NCI-H2081 treated with DMSO at 0.1 percent for 48 hours (cell line): ENCODE measurements at places on chromosomes 6 and 20.

DNA sequence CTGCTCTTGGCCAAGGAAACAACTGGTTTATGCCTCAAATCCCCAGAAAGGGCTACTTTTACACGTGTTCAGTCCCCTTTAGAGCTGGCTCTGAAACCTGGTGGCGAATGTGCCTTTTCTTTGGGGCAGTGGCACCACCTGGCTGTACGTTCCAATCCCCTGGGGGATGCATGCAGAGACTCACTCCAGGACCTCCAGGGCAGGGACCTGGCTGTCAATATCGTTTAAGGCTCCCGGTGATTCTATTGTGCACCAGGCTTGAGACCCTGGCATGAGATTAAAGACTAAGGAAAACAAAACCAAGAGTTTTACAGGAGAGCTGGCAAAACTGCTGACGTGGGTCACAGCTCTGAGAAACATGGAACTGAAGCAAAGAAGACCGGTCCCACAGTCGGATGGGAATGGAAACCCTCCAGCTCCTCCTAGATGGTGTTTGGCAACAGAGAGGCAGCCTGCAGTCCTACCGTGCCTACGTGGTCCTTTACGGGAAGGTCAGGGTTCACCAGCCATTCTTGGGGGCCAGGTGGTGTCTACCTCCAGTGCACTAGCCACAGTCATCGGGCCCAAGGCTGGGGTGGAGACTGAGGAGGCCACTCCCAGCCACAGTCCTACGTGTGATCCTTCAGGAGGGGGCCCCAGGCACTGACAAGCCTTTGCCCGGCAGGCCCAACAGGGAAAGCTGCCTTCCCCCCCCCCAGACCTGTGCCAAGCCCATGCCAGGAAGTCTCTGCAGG lies 203.3 kb upstream of the CST7 start:
- no peak for DNase-seq

- no peak for DNase-seq
Measured at GRCh38 chr20:46622165-46622564, 29.1 kb downstream of the SLC13A3 start.

- no peak for DNase-seq
Measured at GRCh38 chr6:75503291-75503690, 9.7 kb upstream of the FILIP1 start.

GRCh38 chr20:32479012-32479411 lies 106.1 kb downstream of the NOL4L start:
- no peak for DNase-seq

GRCh38 chr20:48335308-48336050 lies 492.3 kb downstream of the PREX1 start:
- no peak for DNase-seq

DNA sequence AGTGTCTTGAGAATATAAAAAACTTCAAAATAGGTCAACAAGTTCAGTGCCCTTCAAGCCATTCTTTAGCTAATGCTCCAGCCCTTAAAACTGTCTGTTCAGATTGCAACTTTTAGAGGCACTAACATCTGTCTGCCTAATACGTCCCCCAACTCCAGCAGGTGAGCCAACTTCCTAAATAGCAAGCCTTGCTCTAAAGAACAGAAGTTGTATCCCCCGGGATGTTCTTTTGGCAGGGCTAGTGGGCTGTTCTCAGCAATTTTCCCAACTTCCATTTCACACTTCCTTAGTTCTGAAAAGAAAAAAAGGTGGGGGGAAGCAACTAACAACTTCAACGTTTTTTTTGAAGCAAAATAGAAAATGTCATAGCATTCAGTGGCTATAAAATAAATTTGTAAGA lies 290.0 kb upstream of the PTCHD4 start:
- no peak for DNase-seq

GRCh38 chr6:11043378-11043960 lies 636 bp downstream of the ELOVL2 start:
- DNase-seq: no peak

GRCh38 chr20:50194422-50194830 lies 3.8 kb downstream of the CEBPB start:
- DNase-seq: no peak

DNA sequence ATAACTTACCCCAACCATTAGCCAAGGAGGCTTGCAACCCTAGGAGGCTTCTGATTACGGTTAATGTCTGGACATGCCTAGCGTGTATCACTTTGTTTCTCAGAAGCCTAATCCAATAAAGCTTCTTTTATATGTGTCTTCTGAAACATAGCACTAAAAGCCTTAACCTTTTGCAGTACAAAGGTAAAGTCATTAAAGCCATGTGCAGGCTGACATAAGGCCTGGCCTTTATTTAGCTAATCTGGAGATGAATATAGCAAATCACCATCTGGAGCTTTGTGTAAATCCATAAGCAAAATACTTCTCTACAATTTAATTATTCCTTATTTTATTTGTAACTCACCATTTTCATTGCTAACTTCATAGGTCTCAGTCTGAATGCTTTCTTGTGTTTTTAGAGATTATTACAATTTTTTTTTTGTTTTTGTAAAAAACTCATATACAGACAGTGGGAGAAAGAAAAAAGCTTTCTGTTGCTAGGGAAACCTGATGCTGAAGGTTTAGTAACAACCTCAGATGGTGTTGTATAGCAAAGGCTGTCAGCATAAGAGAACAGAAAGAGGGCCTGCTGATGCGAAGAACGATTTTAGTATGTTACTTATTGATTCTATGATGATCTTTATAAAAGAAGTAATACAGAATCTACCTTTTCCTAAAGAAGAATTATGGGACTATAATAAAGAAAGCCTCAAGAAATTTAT lies at the start of gene EYS:
Gene EYS (minus strand): TSS at position 101 of the 701 bp plus-strand sequence. CDS start 211,816 bp downstream, outside the sequence.
- peak; percentile 60 for DNase-seq

DNA sequence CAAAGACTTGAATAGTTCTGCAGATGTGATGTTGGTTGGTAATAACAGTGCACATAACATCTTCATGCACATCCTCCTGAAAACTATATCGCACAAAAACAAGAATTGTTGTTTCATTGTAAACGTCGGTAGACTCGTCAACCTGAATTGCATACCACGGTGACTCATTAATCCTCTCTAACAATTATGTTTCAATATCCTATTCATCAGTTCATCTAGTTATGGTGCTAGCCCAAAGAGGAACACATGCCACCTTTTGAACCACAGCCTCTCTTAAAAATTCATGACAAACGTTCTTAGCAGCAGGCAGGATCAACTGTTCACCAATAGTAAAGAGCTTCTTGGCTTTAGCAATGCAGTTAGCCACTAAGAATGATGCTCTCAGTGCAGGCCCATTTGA lies 25.0 kb downstream of the CRYBG1 start:
- DNase-seq: no peak

GRCh38 chr6:169156108-169156792 lies 97.4 kb downstream of the THBS2 start:
- no peak for DNase-seq

GRCh38 chr6:44645276-44645675 lies 257.8 kb downstream of the CDC5L start:
- DNase-seq: no peak

DNA sequence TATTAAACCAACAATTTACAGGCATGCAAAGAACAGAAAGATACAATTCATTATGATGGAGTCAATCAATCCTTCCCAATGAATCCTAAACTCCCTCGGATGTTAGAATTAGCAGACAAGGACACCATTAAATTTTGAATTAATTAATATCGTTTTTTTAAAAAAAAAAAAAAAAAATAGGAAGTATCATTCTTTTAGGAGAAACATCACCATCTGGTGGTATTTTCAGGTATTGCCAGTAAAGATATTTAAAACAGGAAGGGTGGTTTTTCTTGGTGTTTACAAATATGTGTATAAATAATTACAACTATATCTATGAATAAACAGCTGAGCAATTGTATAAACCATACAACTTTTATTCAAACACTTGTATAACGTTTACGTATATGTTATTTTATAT lies 564.4 kb downstream of the HAO1 start:
- DNase-seq: no peak

DNA sequence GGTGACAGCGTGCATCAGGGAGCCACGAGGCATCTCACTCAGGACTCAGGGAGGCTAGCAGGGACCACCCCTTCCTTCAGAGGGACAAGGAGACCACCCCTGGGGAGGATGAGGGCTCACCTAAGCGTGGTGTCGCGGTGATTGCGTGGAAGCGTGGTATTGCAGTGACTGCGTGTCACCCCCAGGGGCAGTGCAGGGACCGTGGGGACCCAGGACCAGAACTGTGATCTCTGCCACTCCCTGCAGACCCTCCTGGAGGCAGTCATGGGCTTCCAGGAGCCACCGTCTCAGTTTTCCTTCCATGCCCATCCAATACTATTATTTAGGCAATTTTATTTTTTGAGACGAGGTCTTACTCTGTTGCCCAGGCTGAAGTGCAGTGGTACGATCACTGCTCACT lies 147.1 kb downstream of the TAF4 start:
- no peak for DNase-seq

DNA sequence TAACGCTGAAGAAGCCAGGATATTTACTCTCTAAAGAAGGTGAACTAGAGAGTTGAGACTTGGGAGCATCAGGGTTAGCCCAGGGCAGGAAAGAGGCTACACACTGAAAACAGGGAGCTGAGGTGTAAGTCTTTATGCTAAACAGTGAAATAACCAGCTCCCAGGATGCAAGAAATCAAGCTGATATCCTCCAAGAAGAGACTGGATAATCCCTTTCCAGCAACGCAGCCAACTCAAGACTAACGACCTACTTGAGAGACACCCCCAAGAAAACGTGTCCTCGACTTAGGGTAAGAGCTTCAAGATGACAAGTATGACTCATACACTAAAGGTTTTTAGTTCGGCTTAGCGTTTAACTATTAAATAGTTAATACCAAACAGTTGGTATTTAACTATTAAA lies 202.2 kb downstream of the TASP1 start:
- DNase-seq: no peak
